Neural progenitor cell (in vitro differentiated cells): ENCODE measurements at places on chromosomes 7 and 10. TPM values are rescaled to one million over a fixed set of nuclear protein-coding genes. Genes with fewer than 3 reads are reported as not detected.
A peak's percentile ranks its signal among the peaks of the same experiment; 100 is the strongest.

WDR86 gene
- total RNA-seq = 15.0 and 33.0 TPM in 2 replicates

KIAA1217 gene
- 13.1 and 14.6 TPM in 2 replicates for total RNA-seq

GATA3 gene
- total RNA-seq = 0.09 TPM in 1 of 2 replicates, not detected in the other

DNA sequence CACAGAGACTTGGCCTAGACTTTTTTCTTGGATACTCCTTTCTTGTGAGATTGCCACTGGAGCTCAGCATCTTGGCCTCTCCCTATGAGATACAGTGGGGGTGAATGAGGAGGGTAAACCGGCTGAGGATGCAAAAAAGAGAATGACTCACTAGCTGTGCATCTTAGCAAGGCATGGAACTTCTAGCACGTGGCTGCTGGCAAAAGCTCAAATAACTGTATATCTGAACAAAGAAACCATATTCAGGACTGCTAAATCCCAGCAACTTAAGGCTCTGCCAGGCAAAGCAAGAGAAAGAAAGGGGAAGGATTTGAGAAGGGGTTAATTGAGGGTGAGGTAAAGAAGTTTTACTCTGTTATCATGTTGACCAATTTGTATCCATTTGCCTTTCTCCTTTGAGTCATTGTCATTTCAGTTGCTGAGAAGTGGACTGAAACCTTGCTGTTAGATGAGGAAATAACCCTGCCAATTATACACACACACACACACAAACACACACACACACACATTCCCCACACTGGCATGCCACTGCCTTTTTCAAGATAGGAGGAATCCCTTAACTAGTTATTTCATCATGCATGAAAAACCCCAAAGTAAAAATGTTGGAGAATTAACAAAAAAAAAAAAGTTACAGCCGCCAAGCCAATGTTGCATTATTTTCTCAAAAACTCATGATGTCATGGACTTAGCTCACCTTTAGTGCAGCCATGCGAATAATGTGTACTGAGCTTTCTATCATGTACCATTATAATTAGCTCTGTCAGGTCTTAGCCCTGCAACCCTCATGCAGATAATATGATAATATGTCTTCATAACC lies 997.3 kb downstream of the LRMDA start:
- peaks cover 28% of the 10 kb centered on the region for H3K4me1 ChIP-seq
- no peak for DNase-seq
- H3K36me3 ChIP-seq = no peaks in the 10 kb centered on the region
- no peak overlapping the region for H3K4me3 ChIP-seq

GRCh38 chr10:70169649-70170364 lies 507 bp downstream of the SAR1A start:
- peaks cover 17% of the 10 kb centered on the region for H3K4me1 ChIP-seq
- no peaks in the 10 kb centered on the region for H3K27me3 ChIP-seq
- DNase-seq = peak; percentile 84
